Stimulated activated CD4-positive, alpha-beta T cell treated with anti-CD3 and anti-CD28 coated beads, TNF-alpha, amount 100 ng/mL, for 4 hours (primary cell): ENCODE measurements at places on chromosomes 1 and 21.

DNA sequence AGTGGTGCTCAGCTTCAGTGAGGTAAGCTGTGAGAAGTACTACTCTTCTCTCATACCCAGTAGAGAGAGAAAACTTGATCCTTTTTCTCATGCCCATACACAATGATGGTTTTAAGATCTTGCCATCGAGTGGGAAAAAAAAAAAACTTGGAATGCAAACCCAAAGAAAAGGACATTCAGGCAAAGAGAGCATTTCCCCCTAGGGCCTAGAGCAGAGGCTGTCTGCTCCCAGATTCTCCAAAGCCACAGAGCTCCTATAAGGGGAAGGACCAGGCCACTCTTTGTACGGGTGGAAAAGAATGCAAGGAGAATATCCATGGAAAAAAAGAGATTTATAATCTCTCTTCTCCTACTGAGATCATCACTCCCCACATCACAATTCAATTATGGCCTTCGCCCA, 34.9 kb downstream of the MROH9 start:
- DNase-seq: no peak

GRCh38 chr1:210262167-210262896, 29.7 kb downstream of the SERTAD4 start:
- DNase-seq: no peak

DNA sequence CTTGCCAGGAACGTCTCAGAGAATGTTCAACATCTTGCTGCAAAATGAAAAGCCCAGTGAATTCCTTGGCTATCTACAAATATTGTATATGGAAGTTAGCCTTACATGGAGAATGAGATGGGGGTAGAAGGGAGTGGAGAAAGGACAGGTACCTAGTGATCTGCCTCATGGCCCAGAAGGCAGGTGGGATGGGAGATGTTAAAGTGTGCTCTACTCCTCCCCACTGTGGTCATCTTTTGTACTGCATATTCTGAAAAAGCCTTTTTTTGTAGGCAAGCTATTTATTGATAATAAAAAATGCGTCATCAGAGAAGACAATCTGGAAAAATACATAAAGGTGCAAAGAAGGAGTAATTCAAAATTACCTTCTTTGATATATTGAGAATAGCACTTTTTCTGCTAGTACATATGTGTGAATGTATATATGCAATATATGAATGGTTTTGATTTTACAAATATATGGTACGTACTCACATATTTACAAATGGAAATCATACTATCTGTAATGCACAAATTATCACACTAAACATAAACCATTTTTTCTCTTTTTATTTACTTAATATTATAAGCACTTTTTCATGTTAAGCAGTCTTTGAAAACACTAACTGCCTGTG, 19.1 kb upstream of the SLC5A9 start:
- no peak for DNase-seq

GRCh38 chr1:43135857-43136781, 36.0 kb downstream of the EBNA1BP2 start:
- no peak for DNase-seq

GRCh38 chr1:207218512-207219362, 102.7 kb upstream of the CD55 start:
- no peak for DNase-seq

DNA sequence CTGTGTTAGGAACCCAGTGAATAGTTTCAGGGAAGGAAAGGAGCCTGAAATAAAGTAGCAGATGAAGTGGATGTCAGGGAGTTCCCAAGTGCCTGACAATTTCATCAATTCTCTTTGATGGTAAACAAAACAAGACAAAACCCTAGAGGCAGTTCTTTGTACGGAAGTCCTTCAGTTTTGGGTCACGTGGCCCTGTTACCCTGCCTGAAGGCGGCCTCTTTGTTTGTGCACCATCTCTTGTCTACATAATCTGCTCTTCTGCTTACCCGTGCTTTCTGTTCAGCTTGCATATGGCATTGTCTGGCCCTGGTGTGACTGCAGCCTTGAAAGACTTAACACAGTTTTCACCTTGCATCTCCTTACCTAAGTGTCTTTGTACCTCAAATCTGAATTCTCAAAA, 166.7 kb upstream of the DUSP10 start:
- no peak for DNase-seq

DNA sequence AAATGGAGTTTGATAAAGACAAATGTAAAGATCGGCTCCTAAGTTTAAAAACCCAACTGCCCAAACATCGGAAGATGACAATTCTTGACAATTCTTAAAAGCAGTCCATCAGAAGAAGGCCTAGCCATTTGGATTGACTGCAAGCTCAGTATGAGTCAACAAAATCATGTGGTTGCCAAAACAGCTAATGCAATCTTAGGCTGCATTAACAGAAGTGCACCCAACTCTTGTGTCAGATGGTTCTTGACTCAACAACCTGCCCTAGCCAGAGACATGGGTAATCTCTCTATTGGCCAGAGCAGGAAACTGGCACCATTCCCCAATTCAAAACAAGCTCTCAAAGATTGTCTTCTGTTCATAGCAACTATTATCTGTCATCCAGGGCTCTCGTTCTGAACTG, 9.9 kb upstream of the NCF2 start:
- no peak for DNase-seq

DNA sequence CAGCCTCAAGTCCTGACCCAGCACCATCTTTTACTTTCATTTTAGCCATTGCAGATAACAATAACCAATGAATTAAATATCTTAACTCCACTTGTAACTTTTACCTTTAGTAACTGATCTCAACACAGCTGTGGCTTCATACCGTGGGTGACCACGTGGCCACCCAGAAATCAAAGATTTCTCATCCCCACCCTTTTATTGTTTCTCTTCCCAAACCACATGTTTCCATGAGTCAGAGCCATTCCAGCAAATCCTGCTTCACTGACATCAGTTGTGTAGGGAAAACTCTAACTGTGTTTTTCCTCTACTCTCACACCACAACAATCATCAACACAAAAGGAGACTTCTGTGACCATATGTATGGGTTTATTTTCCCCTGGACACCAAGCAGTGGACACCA, 25.1 kb upstream of the BRDT start:
- no peak for DNase-seq

GRCh38 chr21:35528116-35529042, 479.3 kb upstream of the RUNX1 start:
- DNase-seq: no peak

DNA sequence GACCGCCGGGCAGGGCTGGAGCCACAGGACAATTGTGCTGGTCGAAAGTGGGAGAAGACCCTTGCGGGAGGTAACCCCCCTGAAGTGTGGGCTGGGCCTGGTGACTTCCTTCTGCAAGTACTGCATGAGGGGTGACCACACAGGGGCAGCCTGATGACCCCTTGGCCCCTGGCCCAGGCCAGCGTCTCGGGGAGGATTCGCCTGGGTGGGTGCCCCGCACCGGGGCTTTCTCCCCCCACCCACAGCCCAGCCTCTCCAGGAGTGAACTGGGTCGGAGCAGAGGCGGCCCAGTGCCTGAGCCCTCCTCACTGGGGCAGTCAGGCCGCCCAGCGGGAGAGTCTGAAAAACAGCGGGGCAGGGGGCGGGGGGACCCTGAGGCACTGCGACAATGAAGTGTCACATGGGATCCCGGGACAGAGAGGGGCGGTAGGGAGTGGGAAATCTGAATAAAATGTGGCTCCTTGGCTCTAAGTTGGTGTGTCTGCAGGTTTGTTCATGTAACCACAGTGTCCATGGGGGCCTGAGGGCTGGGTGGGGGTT, 1.6 kb upstream of the DNMT3L start:
- DNase-seq: no peak

DNA sequence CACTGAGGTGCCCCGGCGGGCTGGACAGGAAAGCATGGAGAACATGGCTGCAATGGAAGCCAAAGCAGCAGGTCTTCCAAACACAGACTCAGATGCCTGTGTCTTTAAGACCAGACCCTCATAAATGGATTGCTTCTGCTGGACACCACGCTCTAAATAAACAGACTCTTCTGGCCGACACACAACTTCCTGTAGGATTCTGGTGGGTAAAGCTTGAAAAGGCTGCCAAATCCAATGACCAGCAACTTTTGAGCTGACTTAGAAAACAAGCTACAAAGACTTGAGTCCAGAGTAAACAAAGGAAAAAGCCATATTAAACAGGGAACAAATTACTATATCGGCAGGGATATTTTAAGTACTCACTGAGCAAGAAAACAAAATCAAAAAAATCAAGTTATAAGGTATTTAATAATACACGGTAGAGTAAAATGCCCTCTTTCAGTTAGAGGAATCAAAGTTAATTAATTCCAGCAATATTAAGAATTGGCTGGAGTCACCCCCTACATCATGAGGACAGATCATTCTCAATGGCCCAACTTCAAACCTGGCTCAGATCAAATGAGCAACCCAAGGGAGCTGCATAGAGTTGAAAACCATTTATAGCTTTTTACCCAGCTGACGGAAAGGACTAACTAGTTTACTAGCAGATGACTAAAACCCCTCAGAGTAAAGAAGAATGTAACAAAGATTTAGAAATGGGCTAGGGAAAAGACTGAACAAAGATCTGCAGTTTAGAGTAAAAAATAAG, 102.4 kb downstream of the TGFBR3 start:
- DNase-seq: no peak

GRCh38 chr1:112729909-112730308, 14.8 kb upstream of the PPM1J start:
- DNase-seq: no peak

DNA sequence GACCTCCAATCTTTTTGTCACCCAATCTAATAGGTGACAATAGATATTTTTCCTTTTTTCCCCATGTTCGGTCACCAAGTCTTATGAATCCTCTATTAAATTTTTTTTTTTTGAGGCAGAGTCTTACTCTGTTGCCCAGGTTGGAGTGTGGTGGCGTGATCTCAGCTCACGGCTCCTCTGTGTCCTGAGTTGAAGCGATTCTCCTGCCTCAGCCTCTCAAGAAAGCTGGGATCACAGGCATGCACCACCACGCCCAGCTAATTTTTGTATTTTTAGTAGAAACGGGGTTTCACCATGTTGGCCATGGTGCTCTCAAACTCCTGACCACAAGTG, 42.5 kb upstream of the MTF1 start:
- DNase-seq: no peak

DNA sequence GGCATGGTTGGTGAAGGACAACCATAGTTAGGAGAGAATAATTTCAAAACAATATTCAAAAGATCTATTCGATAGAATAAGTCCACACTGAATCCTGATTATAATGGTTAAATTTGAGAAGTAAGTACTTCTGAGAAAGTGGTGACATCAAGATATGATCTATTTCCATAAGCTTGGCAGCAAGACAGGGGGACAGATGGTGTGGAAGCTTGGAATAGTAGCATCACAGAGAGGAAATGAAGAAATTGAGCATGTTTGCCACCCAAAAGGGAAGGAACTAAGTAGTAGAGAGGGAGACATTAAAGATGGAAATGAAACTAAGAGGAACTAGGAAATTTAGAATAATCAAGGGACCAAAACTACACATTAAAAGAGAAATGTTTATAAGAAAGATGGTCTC, 94.5 kb downstream of the OLFM3 start:
- DNase-seq: no peak

GRCh38 chr1:225445639-225446594, 18.1 kb upstream of the LBR start:
- no peak for DNase-seq

DNA sequence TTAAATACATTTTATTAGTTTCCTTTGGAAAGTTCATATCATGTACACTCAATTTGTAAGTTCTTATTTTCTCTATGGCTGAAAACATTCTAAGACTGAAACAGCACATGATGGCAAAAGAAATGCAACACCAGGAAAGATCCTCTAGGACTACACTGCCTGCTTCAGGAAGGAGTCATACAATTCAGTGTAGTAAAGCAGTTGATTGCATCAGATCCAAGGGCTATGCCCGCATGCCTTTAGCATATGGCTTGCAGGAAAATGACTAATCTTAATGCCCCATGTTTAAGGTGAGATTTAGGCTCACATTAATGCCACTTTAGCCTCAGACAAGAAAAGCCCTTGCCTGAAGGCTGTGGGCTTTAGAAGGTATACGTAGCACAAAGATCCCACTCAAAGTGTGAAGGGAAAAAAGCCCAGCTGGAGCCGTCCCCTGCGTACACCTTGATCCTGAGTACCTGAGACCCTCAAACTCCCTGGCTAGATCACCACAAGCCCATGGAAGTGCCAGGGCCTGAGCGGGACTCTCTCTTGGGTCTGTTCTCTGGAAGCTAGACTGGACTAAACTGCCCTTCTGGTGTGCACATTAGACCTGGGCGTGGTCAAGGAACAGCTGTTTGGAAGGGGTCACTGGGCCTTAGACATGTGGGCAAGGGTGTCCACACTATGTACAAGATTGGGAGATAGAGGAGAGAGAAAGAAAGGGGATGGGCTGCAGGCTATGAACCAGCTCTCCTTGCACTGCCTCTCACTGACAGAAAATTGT, 52.9 kb downstream of the ESRRG start:
- DNase-seq: no peak

- no peak for DNase-seq
Observed at GRCh38 chr1:165629848-165630628, 996 bp upstream of the MGST3 start.

- DNase-seq: no peak
Observed at GRCh38 chr1:155218854-155219591, 10.5 kb downstream of the MTX1 start.

- no peak for DNase-seq
Observed at GRCh38 chr1:20947409-20947808, 160.3 kb upstream of the HP1BP3 start.

DNA sequence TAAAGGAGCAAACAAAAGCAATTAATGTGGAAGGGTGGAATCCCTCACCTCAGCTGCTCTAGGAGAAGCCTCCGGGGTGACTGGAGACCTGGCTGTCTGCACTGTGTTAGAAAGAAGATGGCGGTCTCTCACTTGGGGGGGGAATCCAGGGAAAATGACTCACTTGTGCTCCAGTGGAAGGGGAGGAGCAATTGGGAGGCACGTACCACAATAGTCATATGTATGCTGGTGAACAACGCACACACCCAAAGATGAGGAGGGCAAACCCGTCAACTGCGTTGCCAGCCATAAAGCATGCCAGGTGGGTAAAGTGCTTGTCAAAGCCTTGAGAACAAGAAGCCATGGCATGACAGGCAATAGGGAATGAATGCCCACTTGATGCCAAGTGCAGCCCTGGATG, 22.1 kb downstream of the PLEKHA6 start:
- DNase-seq: no peak

DNA sequence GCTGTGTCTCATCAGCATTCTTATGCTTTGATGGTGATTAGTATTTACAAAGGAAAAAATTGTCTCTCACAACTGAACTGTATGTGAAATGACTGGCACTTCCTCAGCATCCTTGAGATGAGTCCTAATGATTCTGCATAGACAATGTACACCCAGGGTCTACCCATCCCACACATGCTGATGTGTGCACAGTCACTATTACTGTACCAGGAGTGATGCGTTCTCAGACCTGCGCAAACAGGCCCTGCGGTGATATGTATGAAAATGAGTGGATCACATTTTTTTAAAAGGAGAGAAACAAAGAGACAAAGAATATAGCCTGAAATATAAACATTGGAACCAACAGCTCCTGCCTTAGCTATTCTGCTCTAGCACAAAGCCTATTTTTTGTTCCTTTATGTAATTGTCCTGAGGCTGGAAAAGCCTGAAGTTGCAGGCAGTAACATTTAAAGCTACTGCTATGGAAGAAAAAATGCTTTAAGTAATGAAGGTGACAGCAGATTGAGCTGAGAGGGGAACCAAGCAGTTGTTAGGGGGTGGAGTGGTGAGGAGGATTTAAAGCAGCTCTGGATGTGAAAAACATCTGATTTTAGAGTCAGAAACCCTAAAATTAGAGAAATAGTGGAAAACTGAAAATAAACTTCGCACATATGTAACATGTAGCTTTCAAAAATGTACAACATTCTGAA, 5.5 kb downstream of the RCAN1 start:
- no peak for DNase-seq
